ENCODE measurements at places on chromosomes 5 and 9. TPM values are rescaled to one million over a fixed set of nuclear protein-coding genes. Genes with fewer than 3 reads are reported as not detected.

DNA sequence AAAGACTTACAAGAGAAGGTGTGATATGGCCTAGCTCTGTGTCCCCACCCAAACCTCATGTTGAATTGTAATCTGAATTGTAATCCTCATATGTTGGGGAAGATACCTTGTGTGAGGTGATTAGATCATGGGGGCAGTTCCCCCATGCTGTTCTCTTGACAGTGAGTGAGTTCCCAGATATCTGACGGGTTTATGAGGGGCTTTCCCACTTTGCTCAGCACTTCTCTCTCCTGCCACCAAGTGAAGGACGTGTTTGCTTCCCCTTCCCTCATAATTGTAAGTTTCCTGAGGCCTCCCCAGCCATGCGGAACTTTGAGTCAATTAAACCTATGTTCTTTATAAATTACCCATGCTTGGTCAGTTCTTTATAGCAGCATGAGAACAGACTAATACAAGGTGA, 49.0 kb downstream of the CDO1 start:
- no peak for DNase-seq

DNA sequence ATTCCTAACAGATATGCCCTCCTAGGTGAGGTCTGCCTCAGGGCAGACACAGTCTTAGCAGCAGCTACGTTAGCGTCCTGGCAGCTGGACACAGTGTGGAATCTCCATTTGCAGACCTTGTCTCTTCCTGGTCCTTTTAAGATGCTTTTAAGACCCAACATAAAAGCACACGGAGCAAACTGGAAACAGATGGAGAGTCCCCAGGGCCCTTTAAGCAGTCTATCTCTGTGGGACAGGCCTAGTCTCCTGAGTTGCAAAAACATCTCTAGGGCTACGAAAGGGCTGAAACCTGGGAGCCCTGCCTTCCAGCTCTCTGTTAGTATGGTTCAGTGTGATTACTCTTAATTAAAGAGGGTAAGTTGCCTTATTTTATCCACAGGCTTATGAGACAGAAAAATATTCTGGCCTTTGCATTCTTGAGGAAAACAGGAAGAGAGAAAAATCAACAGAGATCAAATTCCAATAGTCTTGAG, 66.0 kb upstream of the GNA14 start:
- DNase-seq, result no peak

GRCh38 chr5:66364186-66364585, 220.1 kb downstream of the SREK1 start:
- DNase-seq, result no peak

DNA sequence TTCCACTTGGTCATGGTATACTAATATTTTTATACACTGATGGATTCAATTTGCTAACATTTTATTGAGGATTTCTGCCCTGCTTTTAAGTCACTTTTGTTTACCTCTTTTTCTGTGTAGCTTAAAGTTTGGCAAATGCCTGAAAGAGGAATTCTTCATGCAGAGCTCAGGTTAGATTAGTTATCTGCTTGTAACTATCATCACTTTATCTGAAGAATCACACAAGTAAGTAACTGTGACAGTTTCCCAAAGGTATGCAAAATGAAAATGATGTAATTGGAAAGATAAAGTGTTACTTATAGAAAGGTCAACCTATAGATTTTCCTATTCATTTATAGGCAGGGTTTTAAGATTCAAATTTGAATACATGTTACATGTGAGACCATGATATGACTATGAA, 188.8 kb upstream of the ACTBL2 start:
- no peak for DNase-seq

DNA sequence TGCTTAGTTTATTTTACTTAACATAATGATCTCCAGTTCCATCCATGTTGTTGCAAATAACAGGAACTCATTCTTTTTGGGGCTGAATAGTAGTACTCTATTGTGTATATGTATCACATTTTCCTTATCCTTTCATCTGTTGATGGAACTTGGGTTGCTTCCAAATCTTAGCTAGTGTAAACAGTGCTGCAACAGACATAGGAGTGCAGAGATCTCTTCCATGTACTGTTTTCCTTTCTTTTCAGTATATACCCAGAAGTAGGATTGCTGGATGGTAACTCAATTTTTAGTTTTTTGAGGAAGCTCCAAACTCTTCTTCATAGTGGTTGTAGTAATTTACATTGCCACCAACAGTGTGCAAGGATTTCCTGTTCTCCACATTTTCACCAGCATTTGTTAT, 138.8 kb upstream of the POC5 start:
- DNase-seq, result no peak

- no peak for DNase-seq
These were observed 3.7 kb upstream of the FAM78A start for GRCh38 chr9:131279863-131280570.

DNA sequence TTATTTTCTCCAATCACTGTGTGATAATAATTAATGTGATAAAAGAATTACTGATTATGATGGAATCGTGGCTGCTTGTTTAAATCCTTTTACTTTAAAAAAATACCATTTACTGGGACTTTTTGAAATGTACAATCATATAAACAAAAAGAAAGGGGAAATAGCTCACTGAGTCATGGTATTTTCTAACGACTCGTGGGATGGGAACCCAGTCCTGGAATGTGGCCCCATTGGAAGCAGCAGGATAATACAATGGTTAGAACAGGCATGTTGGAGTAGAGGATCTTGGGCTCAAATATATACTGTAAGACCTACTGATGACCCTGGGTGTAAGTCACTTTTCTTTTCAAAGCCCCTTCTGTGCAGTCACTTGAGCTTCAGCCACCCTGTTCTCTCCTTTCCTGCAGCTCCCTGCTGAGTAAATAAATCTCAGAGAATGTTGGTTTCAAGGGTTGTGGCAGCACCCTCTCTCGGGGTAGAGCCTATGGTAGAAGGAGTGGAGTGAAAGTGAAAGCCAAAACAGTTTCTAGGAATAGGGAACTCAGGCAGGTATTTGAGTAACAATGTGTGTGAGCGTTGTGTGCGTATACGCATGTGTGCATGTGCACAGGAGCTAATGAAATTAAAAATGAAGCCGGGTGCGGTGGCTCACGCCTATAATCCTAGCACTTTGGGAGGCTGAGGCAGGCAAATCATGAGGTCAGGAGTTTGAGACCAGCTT, 40.8 kb upstream of the LARP1 start:
- DNase-seq, result peak; percentile 18

- DNase-seq, result no peak
These were observed 74.6 kb downstream of the PHAX start for GRCh38 chr5:126675338-126675737.

- DNase-seq, result no peak
These were observed 39.6 kb downstream of the MACIR start for GRCh38 chr5:103298117-103298516.

GRCh38 chr5:77773734-77774280, 2.3 kb downstream of the TBCA start:
- DNase-seq, result no peak

DNA sequence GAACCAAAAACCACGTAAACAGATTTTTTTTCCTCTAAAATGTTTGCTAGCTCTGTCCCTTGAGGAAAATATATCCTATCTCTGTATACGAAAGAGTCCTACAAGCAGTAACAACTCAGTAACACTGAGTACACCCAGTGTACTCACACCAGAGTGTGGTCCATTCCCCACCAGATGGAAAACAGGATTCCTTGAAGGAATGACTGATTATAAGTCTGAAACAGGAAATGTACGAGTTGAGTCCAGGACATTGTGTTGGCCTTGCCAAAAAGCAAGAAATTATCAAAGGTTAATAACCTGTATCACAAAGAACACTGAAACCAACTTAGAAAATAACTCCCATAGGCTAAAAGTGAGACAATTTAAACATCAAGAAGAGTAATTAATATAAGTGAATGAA, 20.4 kb downstream of the GOLPH3 start:
- DNase-seq, result no peak

- no peak for DNase-seq
These were observed 5.3 kb downstream of the ELAVL2 start for GRCh38 chr9:23820451-23821374.

DNA sequence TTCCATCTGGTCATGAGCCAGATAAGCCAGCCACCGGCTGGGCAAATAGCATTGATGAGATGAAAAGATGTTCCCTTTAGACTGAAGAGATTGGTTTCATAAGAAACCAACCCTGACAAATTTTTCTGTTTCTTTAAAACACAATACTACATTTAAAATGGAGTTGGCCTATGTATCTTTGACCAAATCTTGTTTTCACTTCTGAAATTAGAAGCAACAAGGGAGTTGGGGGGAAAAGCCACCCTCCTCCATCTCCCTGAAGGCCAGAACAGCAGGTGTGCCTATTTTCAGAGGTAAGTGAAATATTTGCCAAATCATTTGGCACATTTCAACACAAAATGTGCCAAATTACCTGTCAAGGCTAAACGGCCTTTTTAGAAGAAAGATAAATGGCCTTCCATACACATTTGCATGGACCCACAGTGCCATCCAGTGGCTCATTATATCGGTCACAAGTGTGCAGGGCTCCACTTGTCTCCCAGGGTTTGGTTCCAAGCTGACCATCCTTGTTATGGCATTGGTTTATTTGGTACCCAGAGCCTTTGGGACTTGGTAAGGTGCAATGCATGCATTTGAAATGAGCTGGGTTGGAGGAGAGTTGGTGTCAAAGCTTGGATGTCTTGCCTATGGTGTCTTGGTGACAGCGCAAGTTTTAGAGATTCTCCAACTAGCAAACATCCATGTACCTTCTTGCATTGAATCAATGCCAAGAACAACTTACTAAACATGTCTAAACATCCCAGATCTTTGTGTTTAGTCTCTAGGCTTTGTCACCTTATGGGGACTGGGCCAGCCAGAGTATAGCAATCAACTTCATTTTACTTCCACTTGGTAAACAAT, 372.0 kb upstream of the KIF2A start:
- DNase-seq, result no peak

C5orf52 gene
- not detected for total RNA-seq
